Stimulated activated CD8-positive, alpha-beta memory T cell treated with anti-CD3 and anti-CD28 coated beads, Interleukin-4, amount 100 ng/mL, for 4 hours (primary cell): ENCODE measurements at places on chromosomes 5 and 9.

DNA sequence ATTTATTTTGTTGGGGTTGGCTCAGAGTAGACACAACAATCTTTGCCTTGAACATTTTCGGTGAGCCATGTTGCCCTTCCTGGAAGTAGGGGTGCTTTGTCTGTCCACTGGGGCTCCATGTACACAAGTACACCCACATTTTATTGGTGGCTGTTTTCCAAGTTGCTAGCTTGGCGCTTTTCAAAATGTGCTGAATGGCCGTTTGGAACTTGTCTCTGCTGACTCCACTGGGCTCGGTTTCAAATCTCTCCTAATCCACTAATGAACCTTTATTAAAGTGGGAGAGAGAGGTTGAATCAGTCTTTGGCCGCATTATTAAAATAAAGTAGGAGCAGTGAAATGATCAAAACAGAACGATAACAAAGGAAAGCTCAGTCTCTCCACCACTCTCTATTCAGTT lies 64.6 kb upstream of the TAF11L2 start:
- no peak for DNase-seq

DNA sequence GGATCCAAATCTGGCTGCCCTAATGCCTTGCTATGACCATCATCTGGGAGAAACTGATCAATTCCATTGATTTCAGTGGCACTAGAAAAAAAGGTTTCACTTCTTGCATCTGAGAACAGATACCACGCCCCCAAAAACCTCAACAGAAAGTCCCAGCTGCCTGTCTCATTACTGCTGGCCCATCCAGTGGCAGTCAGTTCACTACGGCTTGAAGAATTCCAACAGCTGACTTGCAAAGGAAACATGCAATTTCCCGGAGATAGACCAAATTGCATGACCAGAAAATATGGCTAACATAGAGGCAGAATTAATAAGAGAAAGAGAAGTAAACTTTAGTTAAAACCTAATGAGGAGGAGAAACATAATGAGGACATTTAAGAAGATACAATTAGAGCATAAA lies 48.6 kb downstream of the UGCG start:
- no peak for DNase-seq

GRCh38 chr9:118991366-118992285 lies 377.6 kb downstream of the BRINP1 start:
- no peak for DNase-seq

GRCh38 chr9:108850293-108850897 lies 5.4 kb downstream of the ACTL7B start:
- no peak for DNase-seq

DNA sequence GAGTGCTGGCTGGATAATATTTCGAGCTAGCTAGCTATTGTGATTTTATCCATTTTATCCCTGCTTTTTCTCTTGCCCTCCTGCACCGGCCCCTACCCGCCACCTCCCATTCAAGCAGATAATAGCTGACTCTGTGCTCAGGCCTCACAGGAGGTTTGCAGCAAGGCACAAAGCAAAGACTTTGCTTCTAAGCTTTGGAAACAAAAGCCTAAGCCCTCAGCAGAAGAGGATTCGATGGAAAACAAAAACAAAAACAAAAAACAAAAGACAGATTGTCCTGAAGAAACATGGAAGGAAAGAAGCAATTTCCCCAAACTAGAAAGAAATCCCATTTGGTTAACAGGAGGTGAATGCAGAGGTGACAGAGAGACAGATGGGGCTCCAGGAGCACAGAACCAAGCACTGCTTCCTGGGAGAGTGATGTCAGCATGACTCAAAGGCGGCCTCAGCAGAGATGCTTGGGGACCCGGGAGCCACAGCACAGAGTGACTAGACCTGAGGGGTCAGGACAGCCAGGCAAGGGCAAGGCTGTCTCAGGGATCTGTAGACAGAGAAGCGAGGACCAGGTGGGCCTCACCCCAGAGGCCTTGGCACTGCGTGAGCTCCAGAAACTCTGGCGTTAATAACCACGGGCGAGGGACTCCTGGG lies 28.4 kb downstream of the MTX3 start:
- DNase-seq, result no peak

- DNase-seq, result no peak
These were observed 27.1 kb downstream of the DCTN4 start for GRCh38 chr5:150731669-150732242.

DNA sequence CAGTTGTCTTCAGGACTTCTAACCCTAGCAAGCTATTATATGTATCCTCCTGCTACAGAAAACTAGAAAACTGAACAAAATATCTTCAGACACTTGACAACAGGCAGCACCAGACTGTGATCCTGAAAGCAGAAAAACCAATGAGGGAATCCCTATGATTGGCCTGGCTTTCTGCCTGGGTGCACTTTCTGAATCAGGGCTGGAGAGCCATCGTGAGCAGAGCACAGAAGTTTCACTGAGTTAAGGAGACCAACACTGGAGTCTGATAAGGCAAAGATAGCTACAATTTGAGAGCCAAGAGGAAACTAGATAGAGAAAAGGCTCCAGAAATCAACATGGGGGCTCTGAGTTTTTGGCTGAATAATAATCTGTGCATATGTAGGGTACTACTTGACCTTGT lies 106.5 kb downstream of the FANCC start:
- no peak for DNase-seq

GRCh38 chr5:77719666-77720363 lies 56.3 kb downstream of the TBCA start:
- DNase-seq, result no peak

DNA sequence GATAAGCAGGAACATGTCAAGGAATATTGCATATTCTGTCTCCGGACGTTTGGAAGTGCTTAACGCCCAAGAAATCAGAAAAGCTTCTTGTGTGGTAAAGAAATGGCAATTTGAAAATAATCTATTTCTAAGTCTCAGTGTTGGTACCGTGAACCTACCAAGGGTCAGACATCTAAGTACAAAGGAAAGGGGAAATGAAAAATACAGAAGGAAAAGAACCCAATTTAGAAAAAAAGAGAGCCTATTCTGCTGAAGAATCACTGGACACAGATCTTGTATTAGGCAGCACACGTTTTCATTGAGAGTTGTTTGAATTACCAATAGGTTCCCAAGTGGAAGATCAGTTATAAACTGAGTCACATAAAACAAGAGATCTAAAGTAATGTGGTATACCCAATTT lies 46.9 kb upstream of the CEP78 start:
- DNase-seq, result no peak
